ENCODE measurements at places on chromosomes 12 and 14.

DNA sequence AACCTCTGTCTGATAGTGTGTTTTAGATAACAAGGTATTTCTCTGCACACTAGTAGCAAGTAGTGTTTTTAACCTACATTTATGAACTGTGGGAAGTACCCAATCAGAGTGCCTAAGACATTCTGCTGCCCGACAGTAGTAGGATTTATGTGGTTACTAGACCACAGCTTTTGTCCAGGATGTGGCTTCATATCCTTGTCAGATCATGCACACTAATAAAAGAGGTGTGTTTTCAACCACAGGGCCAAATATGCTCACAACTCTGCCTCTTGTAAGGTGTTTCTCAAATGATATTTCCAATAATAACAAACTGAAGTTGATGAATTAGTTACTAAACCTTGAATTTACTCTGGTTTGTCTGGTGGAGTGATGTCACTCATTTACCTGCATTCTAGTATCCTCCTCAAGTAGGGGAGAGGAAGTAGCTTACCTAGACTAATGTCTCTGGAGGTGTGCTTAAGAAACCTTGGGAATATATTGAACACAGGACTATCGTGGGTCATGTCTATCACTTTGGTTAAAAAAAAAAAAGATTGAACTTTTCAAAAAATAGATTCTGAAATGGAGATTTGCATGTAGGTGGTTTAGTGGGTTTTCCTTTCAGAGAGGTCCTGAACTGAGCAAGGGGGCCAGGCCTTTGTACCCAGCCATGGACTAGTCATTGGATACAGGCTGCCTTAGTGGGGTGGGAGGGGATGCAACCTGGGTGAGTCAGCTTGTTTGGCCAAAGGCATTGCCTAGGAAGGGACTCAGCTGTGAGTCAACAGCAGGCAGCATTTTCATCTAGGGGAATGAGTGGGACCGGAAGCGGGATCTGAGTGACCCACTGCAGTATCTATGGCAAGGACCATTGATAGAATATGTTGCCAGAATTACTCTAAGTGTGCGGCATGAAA is 14.1 kb downstream of the FBXW8 start:
- DNase-seq: no peak

DNA sequence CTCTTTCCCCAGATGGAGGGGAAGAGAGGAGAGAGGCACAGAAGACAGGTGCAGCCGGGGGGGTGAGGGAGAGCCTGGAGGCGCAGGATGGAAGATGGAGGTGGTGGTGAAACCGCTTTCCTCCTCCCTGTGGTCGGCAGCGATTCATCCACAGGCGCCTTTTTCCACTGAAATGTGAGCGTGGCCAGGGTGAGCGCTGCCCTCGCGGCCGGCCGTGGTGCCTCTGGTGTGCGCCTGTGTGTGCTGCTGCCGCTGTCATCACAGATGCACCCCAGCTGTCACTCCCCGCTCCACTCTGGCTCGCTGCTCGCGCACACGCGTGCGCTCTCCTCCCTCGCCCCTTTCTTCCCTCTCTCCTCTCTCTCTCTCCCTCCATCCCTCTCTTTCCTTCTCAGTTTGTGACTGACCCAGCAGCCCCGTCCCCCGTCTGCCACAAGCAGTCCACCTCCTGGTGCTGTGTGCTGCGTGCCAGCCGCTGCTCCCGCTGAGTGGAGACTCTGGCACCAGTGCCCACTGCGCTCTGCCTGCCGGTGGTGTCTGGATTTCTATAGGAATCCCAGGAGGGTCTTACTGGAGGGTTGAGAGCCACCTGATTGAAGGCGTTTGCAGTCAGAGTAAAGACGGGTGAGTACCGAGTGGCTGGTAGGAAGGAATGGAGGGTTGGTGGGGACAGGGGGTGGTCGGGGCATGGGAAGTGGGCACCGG is at the start of gene LRTM2:
Gene LRTM2 (plus strand): TSS at position 375 of the 705 bp plus-strand sequence. CDS start 7,584 bp downstream, outside the sequence.
- DNase-seq: no peak

GRCh38 chr12:94987076-94987669 is 16.3 kb downstream of the NDUFA12 start:
- DNase-seq: no peak

- DNase-seq: no peak
Measured at GRCh38 chr14:102140750-102141145, 1.1 kb downstream of the WDR20 start.

GRCh38 chr12:89349814-89350213 is 2.5 kb downstream of the DUSP6 start:
- DNase-seq: peak; percentile 69

DNA sequence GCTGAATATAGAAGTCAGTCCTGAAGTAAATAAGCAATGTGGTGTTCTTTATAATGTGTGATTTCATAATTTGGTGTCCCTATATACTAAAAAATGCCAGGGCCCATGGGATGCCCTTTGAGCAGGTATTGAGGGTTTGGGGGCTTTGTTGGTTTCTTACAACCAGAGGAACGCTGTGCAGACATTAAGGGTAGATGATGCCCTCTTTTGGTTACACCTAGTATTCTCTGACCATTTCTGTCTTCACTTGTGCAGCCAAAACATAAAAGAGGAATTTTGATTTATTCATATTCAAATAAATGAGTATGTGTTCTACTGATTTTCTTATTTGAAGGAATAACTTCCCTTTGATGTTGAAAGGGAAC is 3.0 kb downstream of the LGR5 start:
- DNase-seq: no peak

DNA sequence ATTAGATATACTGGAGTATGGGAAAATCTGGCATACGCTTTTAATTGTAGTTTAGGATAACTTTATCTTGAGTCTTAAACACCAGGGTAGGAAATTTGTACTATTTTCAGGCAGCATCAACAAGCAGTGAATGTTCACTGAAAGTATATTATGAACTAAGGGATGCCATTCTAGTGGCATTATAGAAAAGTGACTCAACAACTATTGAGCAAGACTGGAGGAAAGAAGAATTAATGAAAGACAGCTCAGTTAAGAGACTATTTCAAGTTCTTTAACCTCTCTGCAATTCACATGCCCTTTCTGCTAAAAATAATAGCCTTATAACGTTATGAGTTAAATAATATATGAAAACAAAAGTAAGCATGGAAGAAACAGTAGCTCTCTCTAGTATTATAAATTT is 343.1 kb downstream of the FSCB start:
- DNase-seq: no peak

- no peak for DNase-seq
Measured at GRCh38 chr12:52798003-52798670, 2.2 kb upstream of the KRT3 start.

DNA sequence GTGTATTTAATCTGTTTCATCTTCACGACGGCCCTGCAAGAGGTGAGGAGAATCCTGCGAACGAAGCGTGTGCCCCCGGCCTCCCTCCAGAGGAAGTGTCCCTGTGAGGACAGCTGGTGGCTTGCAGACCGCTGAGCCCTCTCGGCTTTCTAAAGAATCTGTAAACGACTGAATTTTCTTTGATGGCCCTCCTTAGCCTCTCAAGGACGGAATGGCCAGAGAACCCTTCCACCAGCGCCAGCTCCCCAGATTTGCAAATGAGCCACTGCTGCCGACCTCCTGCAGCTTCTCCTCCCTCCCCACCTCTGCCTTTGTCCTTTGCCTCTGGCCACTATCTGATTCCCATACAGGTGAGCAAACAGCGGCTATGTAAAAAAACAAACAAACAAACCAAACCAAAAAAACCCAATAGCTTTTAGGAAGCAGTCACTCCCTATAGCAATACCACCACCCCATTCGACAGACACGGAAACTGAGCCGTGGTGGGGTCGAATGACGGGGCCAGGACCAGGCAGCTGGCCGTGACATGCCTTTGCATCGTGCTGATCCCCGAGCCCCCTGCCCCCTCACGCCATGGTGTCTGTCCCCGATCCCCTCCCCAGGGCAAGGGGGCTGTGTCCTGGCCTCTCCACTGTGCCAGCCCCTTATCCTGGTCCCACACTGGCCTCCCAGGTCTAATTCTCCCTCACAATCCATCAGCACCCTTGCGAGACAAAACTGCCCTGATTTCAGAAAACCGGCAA is 23.6 kb downstream of the RFLNA start:
- DNase-seq: no peak

- DNase-seq: no peak
Measured at GRCh38 chr14:52185178-52185577, 82.3 kb upstream of the PTGDR start.

GRCh38 chr12:66036317-66036716 is 94.2 kb downstream of the LLPH start:
- peak; percentile 44 for DNase-seq

- DNase-seq: no peak
Measured at GRCh38 chr12:112680993-112681392, 110.6 kb upstream of the RPH3A start.

DNA sequence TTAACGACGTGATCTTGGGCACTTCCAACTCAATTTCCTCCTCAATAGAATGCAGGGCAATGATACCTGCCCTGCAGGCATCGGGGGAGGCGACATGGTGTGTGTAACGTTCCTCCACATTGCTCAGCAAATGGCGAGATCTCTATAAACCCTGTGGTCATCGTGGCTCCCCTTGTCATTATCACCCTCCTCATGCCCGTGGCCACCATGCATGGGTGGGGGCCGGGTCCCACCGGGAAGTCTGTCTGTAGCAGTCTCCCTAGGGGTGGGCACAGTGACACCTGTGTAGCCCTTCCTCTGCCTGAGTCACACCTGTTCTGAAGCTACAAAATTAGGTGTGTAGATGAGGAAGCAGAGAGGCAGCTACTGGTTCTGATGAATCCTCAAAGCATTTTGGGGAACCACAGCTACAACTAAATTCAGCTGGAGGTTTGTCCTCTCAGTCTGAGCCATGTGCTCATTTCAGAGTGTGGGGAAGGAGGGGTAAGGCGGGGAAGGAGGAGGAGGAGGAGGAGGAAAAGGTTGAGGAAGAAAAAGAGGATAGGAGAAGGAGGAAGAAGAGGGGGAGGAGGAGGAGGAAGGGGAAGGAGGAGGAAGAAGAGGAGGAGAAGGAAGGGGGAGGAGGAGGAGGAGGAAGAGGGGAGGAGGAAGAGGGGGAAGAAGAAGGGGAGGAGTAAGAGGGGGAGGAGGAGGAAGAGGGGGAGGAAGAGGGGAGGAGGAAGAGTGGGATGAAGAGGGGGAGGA is 11.0 kb upstream of the CACNA2D4 start:
- DNase-seq: no peak

DNA sequence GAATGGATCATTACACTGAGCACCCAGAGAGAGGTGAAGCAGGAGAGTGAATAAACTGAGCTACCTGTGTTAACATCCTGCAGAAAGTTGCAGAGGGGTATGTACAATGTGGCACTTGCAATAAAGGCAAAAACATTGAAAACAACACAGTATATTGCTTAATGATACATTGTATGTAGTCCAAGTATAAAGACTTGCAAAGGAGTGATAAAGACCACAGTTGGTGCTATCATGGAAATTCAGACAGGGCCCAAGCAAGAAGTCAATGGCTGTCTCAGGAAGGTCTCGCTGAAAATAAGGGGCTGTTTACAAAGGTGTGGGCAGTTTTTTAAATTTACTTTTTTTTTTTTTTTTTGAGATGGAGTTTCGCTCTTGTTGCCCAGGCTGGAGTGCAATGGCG is 10.0 kb downstream of the TMEM120B start:
- no peak for DNase-seq

GRCh38 chr12:81610955-81611889 is 147.9 kb downstream of the PPFIA2 start:
- DNase-seq: peak; percentile 20

- peak; percentile 94 for DNase-seq
Measured at GRCh38 chr14:104094709-104095425, 9.4 kb downstream of the ASPG start.

- DNase-seq: peak; percentile 65
Measured at GRCh38 chr14:94769391-94770250, at the start of gene GSC. Gene GSC (minus strand): TSS chr14:94770113. CDS start chr14:94770015, 98 bp downstream.

GRCh38 chr14:105126126-105126980 is 42.2 kb downstream of the JAG2 start:
- no peak for DNase-seq

- no peak for DNase-seq
Measured at GRCh38 chr14:81246461-81247270, 25.9 kb upstream of the GTF2A1 start.

DNA sequence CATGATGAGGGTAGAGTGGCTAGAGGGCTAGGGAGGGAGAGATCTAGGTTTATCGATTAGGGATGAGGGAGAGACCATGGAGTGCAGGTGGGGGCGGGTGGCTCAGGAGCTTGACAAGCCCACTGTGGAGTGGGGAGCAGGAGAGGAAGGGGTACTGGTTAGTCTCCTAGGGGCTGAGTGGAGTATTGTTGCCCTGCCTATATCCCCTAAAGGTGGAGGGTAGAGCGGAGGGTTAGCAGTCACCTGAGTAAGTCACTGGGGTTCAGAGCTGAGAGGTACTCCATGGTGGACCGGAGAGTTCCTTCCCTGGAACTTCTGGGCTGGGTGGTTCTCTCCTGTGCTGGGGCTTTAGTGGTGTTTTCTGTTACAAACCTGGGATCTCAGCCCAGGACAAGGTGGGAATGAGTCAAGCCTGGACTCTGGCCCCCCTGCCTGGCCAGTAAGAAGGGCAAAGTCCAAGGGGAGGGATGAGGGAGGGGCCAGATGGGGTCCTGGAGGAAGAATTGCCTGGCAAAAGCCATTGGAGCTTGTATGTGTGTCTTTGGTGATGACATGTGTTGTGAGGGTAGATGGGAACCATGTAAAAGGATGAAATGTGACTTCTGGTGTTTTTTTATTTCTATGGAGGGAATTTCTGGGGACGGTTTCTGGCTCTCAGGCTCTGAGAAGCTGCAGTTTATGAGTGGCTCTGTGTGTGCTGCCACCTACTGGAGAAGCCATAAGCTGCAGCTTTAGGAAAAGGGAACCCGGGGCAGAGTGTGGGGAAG is at the start of gene CIDEB:
Gene CIDEB (minus strand): TSS at position 403 of the 767 bp plus-strand sequence. CDS start 119 bp downstream, at position 284.
- peak; percentile 83 for DNase-seq

DNA sequence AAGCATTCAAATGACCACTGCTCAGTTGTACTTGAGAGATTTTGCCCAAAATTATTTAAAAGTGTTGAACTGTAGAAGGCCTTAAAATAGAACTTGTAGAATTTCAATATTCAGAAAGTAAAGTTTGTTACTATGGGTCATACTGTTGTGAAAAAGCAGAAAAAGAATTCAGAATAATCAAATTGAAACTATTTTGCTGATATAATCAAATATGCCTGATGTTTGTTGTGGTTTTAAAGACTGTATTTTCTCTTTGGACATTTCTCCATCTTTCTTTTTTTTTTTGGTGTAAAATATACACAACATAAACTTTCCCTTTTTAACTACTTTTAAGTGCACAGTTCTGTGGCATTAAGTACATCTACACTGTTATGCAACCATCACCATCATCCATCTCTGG is 374.7 kb downstream of the APAF1 start:
- DNase-seq: no peak

DNA sequence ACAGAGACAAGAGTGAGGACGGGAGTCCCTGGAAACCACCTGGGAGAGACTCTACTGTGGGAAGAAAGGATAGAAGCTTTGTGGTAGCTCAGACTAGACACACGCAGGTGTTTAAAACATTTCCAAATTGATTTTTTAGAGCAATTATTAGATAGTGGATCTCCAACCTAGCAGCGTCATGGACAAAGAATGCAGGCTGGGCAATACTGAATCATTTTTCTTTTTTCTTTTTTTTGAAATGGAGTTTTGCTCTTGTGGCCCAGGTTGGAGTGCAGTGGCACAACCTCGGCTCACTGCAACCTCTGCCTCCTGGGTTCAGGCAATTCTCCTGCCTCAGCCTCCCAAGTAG is 13.1 kb downstream of the GPR132 start:
- no peak for DNase-seq

Measured in iPS-NIHi11 (cell line).